ENCODE measurements at places on chromosomes 12 and 14.

DNA sequence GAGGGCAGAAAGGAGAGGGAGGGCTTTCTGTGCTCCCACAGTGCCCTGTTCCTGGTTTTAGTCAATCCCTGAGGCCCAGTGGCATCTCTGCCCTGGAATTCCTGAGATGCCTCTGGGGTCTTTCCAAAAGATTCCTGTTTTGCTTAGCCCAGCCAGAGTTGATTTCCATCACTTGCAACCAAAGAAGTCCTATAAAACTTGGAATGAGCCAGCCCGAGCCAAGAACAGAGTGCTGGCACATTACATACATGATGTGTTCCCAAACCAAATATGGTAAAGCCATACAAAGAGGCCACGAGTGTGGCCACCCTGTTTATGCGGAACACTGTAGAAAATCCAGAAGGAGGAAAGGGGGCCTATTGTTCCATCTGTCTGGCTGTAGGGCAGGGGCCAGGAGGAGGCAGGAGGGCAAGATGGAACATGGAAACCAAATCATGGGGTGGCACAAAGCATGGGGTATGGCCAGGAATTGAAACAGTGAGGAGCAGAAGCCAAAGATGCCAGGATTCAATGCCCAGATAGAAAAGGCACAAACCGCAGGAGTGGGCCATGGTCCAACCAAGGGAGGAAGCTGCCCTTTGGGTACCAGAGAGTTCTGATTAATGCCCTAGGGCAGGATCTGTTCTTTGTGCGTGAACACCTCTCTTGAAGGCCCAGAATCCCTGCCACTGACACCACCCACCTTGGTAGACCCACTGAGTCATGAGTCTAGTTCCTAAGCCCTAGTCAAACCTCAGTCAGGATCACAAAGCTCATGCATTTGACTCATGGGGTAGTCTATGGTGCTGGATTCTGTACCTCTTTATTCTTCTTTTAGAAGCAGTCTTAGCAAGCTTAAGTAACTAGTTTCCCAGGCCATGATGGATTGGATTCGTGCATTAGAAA, 75.2 kb downstream of the LRRC74A start:
- H3K27ac ChIP-seq: no peak overlapping the region
- no peaks in the 10 kb centered on the region for H3K36me3 ChIP-seq
- DNase-seq: no peak
- H3K27me3 ChIP-seq: no peaks in the 10 kb centered on the region
- no peaks in the 10 kb centered on the region for H3K4me1 ChIP-seq
- H3K4me3 ChIP-seq: no peak overlapping the region

DNA sequence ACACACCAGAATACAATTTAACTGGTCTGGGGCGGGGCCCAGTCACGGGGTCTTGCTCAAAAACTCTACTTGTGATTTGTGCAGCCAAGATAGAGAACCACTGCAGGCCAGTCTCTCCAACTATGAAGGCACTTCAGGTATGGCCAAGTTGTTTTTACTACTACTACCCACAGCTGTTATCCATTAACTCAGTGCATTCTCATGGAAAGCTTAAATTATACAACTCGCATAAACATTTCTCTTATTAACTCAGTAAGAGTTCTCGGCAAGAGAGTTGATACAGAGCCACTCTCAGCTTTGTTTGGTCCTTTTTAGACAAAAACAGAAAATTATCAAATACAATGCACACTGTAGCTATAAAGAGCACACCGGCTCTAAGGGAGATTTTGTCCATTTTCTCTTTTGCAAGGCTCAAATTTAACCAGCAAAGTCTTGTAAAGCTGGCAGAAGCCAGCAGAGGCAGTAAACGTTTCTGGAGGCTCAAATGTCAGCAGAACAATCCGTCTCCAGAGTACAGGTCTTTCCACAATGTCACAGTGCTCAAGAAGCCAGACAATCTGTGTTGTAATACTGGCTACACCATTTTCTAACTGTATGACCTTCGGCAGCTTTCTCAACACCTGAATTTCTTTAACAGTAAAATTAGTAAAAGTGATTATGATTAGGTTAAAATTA, 85.9 kb downstream of the PTGER2 start:
- H3K27me3 ChIP-seq: no peaks in the 10 kb centered on the region
- H3K4me3 ChIP-seq: no peak overlapping the region
- H3K27ac ChIP-seq: no peak overlapping the region
- DNase-seq: peak; percentile 16
- no peaks in the 10 kb centered on the region for H3K36me3 ChIP-seq

DNA sequence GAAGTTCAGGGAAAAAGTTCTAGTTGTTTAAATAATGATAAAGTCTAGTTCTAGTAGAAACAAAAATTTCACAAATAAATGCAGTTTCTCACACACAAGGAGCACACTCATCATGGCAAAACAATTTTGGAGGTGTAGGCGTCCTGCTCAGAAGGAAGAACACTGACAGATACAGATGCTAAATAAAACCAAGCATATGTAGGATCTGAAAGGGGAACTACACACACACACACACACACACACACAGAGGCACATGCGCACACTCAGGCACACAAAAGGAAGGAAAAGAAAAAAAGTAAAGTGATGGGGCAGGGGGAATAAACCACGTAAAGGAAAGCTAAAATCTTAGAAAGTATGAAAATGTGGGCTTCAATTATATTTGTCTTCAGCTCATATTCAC, 117.7 kb downstream of the SOX5 start:
- no peak for DNase-seq
- no peak overlapping the region for H3K4me3 ChIP-seq
- H3K4me1 ChIP-seq: no peaks in the 10 kb centered on the region
- H3K27ac ChIP-seq: no peak overlapping the region
- H3K36me3 ChIP-seq: no peaks in the 10 kb centered on the region

DNA sequence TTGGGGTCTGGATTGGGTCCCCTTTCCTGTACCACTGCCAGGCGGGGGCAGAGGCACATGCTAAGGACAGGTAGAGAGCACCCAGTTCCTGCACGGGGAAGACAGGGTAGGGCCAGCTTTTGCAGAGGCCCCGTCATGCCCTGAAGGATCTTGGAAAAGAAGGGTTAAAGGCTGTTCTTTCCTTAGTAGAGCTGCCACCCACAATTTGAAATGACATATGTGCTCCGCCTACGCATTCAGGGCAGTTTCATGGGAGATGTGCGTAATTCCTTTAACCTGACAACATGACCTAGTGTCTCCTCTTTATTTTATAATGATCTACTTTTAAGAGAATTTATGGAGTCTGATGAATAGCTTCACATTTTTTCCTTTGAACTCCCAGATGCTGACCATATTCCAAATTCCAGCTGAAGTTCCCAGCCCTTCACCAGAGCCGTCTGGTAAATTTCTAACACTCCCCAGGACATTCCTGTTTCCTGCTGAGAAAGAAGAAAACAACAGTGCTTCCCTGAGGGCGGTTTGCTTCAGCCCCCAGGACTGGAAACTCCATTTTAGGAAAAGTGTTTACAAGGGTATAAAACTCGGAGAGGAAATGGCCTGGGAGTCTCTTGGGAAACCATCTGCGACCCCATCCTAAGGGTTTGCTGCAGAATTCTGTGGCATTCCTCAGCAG, 58.9 kb upstream of the PLEKHG3 start:
- no peaks in the 10 kb centered on the region for H3K27me3 ChIP-seq
- DNase-seq: peak; percentile 95
- H3K4me3 ChIP-seq: no peak overlapping the region
- peaks cover 10% of the 10 kb centered on the region for H3K4me1 ChIP-seq
- no peaks in the 10 kb centered on the region for H3K36me3 ChIP-seq

DNA sequence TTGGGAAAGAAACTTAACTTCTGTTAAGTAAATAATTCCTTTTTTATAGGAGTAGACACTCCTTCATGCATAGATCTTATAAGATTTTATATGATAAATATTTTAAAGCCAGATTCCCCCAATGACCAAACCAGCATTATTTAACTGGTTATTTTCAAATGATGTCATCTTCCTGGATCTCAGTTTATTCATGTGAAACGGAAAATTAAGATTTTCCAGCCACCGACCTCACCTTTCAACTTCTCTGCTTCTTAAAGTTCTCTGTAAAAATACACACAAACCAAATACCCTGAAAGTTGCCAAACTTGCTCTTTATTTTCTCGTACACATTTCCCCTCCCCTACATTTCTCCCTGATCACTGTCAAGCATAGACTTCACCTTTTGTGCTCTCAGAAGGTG, 364.2 kb downstream of the GALC start:
- no peak overlapping the region for H3K4me3 ChIP-seq
- H3K27ac ChIP-seq: no peak overlapping the region
- no peaks in the 10 kb centered on the region for H3K36me3 ChIP-seq

GRCh38 chr14:24234095-24235005, 1.6 kb downstream of the GMPR2 start:
- DNase-seq: no peak
- no peak overlapping the region for H3K27ac ChIP-seq
- H3K27me3 ChIP-seq: no peaks in the 10 kb centered on the region

DNA sequence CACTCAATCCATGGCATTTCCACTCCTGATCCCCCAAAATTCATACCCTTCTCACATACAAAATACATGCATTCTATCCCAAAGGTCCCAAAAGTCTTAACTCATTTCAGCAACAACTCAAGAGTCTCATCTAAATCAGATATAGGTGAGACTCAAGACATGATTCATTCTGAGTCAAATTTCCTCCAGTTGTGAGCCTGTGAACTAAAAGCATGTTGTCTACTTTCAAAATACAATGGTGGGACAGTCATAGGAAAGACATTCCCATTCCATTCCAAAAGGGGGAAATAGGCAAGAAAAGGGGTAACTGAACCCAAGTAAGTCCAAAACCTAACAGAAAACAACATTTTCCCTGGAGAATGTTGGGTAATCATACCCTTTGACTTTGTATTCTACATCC, 103.3 kb downstream of the C12orf75 start:
- no peaks in the 10 kb centered on the region for H3K36me3 ChIP-seq
- H3K27ac ChIP-seq: no peak overlapping the region
- peak; percentile 32 for DNase-seq

DNA sequence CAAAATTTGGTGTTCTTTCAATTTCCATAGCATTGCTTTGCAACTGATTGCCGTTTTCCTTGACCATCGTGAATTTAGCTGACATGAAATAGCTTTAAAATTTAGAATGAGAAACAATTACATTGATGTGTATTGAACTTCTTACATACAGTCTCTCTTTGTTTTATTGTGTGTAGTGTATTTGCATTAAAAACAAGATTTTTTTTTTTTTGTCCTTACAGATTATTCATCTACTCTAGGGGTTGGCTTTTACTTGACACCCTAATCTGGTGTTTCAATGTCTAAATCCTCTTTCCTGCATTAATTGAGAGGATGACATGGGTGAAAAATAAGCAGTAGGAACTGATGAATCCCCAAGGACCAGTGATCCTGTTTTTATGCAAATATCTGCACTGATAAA, 20.6 kb downstream of the LIN52 start:
- H3K4me3 ChIP-seq: no peak overlapping the region
- H3K27me3 ChIP-seq: no peaks in the 10 kb centered on the region
- no peaks in the 10 kb centered on the region for H3K4me1 ChIP-seq
- H3K36me3 ChIP-seq: peaks cover 2% of the 10 kb centered on the region

GRCh38 chr12:108820707-108821406, 36.5 kb downstream of the SSH1 start:
- H3K4me1 ChIP-seq: peaks cover 9% of the 10 kb centered on the region
- H3K36me3 ChIP-seq: peaks cover 31% of the 10 kb centered on the region
- no peaks in the 10 kb centered on the region for H3K27me3 ChIP-seq
- no peak for DNase-seq
- peak overlapping the region; percentile 31 for H3K27ac ChIP-seq

- no peaks in the 10 kb centered on the region for H3K36me3 ChIP-seq
- no peak overlapping the region for H3K27ac ChIP-seq
- H3K4me1 ChIP-seq: peaks cover 7% of the 10 kb centered on the region
- no peak for DNase-seq
- H3K27me3 ChIP-seq: no peaks in the 10 kb centered on the region
- no peak overlapping the region for H3K4me3 ChIP-seq
Observed at GRCh38 chr14:75059642-75060041, 4.2 kb downstream of the ACYP1 start.

GRCh38 chr14:42921901-42922300, 1315.2 kb downstream of the LRFN5 start:
- H3K4me1 ChIP-seq: no peaks in the 10 kb centered on the region
- DNase-seq: no peak
- no peaks in the 10 kb centered on the region for H3K36me3 ChIP-seq
- no peak overlapping the region for H3K27ac ChIP-seq
- no peaks in the 10 kb centered on the region for H3K27me3 ChIP-seq
- H3K4me3 ChIP-seq: no peak overlapping the region

- H3K4me3 ChIP-seq: no peak overlapping the region
- H3K36me3 ChIP-seq: no peaks in the 10 kb centered on the region
Observed at GRCh38 chr14:68191567-68192321, 372.2 kb downstream of the RAD51B start.

DNA sequence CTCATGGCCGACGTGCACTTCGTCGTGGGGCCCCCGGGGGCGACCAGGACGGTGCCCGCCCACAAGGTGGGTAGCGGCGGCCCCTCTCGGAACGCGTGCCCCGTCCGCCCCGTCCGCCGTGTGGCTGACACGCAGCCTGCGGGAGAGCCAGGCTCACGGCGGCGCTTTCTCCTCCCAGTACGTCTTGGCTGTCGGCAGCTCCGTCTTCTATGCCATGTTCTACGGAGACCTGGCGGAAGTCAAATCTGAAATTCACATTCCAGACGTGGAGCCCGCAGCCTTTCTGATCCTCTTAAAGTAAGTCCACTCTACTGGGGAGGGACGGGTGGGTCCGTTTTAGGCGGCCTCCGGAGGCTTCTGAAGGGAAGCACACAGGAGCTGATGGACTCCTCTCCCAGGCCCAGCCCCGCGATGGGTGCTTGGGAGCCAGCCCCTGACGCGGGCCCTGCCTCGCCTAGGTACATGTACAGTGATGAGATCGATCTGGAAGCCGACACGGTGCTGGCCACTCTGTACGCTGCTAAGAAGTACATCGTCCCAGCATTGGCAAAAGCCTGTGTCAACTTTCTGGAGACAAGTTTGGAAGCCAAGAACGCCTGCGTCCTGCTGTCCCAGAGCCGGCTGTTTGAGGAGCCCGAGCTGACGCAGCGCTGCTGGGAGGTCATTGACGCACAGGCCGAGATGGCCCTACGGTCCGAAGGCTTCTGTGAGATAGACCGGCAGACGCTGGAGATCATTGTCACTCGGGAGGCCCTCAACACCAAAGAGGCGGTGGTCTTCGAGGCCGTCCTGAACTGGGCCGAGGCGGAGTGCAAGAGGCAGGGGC, 1.1 kb downstream of the BTBD6 start:
- peaks cover 5% of the 10 kb centered on the region for H3K4me1 ChIP-seq
- DNase-seq: peak; percentile 11
- no peak overlapping the region for H3K4me3 ChIP-seq
- peaks cover 7% of the 10 kb centered on the region for H3K36me3 ChIP-seq
- H3K27ac ChIP-seq: no peak overlapping the region
- no peaks in the 10 kb centered on the region for H3K27me3 ChIP-seq

DNA sequence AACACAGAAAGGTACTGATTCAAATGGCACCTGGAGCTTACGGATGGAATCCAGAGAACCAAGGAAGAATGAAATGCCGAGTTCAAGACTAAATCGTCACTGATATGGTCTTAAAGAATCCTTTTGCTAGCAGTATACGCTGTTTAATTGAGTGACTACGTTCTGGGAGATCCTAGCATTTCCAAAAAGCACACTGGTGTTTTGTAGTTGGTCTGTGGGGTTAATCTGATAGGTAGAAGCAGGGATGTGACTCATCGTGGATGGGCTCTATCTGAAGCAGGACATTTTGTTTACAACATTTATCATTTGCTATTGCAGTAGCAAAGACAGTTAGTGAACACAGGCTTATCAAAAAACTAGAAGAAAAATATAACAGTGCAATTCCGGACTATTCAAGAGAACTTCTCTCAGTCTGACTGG, 169.2 kb upstream of the HMGA2 start:
- H3K4me1 ChIP-seq: no peaks in the 10 kb centered on the region
- no peak for DNase-seq
- H3K36me3 ChIP-seq: no peaks in the 10 kb centered on the region
- no peaks in the 10 kb centered on the region for H3K27me3 ChIP-seq
- H3K27ac ChIP-seq: no peak overlapping the region

Data from cardiac muscle cell (in vitro differentiated cells and primary cell).